ENCODE measurements at places on chromosomes 2 and 18.

- DNase-seq, result no peak
These were observed 131.7 kb upstream of the CDH20 start for GRCh38 chr18:61201511-61201910.

- no peak for DNase-seq
These were observed 137.7 kb upstream of the APCDD1 start for GRCh38 chr18:10316778-10317177.

GRCh38 chr18:47949202-47949601 lies 18.7 kb upstream of the SMAD2 start:
- DNase-seq, result no peak

GRCh38 chr2:112777036-112777435 lies 7.3 kb downstream of the IL1A start:
- no peak for DNase-seq

- no peak for DNase-seq
These were observed 48.4 kb downstream of the OTX1 start for GRCh38 chr2:63099032-63099431.

- DNase-seq, result no peak
These were observed 299.4 kb downstream of the ZNF516 start for GRCh38 chr18:76195601-76196000.

- DNase-seq, result no peak
These were observed 209.8 kb downstream of the CD226 start for GRCh38 chr18:69737851-69738250.

DNA sequence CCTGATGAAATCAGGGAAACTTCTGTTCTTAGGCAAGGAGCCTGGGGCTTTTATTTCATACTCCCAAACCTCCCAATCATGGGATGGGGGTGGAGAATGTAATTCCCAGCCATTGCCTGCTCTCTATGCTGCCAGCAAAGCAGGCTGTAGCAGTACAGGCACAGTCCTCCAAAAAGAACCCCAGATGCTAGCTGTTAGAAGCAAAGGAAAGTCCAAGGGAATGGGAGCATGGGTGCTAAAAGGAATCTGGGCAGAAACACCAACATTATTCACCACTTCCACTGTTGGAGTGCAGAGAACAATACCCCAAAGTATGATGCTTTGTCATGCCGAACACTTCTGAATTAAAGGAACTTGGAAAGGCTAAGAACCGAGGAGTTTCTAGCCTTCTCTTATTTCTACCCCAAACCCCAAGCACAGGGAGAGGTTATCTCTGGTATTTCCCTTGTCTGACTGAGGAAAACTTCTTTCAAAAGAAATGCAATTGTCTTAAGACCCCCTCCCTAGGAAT lies 24.7 kb downstream of the MDH1 start:
- no peak for DNase-seq

DNA sequence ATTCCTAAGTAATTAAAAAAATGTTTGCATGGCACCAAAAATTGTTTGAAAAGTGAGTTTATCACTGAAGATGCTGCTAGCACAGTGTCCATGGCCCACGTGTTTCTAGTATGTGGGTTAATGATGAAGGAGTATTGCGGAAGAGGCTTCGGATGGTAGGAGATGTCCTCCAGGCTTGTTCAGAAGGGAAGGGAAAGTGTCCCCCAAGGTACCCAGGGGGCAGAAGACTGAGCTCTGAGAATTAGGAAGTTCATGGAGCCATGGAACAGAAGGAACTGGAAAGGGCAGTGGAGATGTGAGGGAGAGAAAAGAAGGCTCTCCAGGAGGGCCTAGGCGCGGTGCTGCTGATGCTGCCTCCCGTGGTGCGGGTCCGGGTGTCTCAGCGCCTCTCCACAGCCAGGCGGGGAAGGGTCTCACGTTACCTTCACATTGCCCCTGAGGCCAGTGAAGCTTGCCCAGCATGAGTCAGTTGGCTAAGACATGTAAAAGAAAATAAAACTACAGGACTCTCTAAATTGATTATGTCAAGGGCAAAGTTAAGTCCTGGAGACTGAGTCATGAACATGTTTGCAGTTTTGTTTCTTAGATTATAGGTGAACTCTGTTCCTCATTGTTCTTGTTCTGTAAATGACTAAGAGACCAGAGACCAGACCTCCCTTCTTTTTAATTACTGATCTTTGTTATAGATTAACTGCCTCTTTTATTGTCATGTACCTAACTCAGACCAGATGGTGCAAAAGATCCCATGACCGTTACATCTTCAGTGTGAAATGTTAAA lies 89.0 kb downstream of the MTCL1 start:
- DNase-seq, result no peak

DNA sequence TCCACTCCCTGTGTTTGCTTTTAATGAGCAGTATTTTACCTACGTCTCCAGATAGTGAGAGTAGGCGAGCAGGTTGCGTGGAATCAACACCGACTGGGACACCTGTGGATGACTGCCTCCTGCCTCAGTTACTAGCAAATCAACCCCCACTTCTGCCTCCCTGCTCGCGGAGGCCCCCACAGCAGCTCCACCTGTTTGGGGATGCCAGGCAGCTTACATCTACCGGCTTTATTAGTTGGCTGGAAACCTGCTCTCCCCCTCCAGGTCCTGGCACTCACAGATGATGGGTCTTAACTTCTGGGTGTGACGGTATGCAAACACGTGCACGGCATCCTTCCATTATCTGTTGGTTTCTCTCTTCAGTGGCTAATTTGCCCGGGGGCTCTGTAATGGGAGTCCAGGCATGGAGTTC lies 164.4 kb upstream of the SESTD1 start:
- no peak for DNase-seq

DNA sequence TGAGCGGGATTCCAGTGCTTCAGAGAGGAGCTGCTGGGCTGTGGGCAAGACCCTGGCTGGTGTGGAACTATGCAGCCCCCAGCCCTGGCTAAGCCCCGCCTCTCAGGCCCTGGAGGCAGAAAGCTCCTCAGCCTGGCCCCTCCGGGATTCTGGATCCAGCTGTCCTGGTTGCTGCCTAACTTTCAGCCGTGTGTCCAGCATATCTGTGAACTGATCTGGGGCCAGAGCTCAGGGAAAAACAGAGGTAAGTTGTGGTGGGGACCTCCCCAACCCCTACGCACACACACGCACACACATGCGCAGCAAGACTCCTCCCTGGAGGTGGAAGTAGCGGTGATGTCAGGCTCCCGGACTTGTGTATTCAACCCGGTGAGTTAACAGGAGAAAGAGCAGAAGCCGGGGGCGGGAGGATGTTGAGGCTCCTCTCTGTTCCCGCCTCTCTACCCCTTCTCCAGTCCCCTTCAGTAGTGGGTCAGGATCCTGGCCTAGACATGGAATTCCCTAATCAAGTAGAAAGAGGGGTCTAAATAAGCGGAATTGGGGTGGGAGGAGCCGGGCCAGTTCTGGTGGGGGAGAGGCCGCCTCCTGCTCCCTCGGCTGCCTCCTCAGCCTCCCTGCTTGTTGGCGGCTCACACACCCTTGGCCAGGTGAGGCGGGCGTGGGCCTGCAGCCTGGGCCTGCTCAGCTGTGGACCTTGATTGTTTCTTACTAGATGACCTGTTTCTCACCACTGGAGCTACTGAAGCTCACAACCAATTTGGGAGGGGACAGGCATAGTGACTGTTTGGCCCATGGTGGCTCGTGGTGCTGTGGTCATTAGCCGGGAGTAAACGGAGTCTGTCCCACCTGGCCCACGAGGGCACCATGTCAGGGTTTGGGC lies 33.4 kb downstream of the SIX2 start:
- no peak for DNase-seq

DNA sequence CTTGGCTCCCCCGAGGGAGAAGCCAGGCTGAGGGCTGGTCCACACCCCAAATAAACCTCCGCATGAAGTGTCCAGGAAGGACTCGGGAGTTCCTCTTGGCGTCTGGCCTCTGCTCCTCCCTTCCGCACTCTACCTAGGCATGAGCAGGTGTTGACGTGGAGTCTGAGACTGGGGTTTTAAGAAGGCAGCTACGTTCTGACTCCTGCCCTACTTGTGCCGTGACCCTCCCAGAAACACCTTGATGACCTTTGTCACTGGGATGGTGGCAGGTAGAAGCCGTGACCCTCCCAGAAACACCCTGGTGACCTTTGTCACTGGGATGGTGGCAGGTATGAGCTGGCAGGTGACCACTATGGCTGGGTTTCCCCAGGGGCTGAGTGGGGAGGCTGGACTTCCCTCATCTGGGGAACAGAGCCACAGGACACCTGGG lies 54.8 kb downstream of the HS6ST1 start:
- no peak for DNase-seq

DNA sequence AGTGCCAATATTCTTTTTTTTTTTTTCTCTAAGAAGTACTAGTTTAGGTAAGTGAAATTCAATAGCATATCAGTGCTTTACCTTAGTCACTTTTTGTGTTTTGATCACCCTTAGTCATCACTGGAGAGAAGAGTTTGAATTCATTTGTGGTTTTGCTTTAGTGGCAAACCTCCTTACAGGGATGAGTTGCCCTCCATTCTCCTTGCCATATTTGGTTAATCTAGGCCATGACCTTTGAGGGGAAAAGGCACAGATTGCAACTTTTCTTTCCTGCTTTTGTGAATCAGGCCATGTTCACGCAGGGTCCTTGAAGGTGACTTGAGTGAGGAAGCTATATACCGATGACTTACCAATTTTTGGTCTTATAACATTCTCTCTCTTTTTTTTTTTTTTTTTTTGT lies 34.4 kb downstream of the PLEKHA3 start:
- no peak for DNase-seq

DNA sequence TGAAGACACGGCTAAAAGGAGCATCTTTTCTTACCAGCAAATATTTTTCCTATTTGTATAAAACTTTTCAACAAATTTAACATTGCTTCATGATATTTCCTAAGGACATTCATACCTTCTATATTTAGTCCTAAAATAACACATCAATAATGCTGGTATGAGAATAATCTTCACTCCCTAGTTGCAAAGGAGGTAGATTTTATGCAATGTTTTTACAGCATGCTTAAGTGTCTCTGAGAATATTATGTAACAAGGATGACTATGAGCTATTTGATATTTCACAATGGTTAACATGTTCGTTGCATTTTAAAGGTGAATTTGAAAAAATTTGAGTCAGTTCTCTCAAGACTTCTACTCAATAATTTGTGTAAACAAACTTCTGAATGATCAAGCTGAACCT lies 506.7 kb downstream of the NUP35 start:
- DNase-seq, result no peak

- DNase-seq, result no peak
These were observed 503.6 kb upstream of the MYT1L start for GRCh38 chr2:2834516-2835254.

- DNase-seq, result no peak
These were observed 32.4 kb upstream of the ATL2 start for GRCh38 chr2:38409156-38410102.

DNA sequence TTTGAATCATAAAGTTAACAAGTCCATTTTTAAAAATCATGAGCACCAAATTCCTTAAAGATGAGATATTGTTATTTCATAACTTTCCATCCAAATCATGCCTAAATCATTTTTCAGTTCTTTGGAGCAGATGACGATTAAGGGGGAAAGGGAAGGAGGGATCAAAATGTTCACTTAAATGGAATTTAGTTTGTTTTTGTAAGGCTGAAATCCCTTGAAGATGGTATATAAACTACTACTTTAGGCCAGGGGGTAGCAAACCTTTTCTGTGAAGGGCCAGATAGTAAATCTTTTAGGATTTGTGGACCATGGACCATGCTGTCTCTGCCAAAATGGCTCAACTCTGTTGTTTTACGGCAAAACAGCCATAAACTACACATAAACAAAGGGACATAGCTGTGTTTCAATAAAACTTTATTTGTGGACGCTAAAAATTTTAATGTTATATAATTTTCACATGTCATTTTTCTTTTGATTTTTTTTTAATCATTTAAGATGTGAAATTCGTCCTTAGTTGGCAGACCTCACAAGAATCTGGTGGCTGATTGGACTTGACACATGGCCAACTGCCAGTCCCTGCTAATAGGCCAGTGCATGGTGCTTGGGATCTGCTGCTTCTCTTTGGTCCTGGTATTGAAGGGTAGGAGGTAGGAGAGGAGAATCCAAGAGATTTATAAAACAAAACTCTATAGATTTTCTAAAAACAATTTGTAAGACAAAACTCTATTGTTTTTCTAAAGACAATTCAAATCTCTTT lies 52.0 kb upstream of the RTN4 start:
- no peak for DNase-seq

DNA sequence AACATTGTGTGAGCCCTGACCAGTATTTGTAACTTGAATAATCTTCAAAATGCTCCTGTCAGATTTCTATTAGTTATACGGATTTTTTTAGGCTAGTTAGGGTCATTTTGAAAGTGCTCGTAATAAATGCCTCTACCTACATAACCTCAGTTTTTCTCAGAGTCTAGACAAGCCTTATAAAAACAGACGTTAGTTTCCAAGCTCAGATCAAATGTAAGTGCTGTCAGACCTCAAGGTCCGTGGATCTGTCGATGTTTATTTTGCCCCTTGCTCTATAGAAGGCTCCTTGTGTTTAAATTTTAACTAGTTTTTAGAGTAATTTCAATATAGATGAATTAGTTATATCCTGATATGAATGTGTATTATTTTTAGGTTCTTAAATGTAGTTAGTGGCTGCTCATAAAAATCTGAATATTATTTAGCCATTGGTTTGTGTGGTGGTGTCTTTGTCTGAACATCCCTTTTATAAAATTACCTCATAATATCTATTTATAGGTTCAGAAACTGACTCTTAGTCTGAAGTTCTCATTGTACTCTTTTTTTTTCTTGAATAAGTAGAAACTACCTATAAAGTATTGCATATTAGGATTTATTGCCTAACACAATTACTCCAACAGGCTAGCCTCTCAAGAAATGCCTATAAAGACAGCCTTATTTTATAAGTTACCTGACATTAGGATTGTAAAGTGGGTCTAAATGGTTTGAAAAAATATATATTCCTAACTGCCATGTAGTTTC lies 71.1 kb downstream of the MTA3 start:
- DNase-seq, result no peak

DNA sequence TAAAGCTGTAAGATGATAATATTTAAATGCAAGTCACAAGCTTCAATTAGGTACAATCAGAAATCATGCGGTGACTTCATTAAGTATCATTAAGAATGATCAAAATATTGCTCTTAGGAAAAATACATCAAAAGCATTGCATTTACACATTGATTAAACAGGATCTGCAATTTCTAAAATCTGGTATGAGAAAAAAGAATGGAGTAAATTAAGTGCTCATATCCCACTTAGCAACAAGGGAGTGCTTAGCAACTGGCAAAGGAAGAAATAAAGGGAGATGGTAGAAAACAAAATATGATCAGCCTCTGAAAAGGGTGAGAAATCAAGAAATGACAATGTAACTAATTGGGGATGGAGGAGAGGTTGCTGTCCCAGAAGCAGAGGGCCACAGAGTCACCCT lies 1918.2 kb upstream of the PIK3C3 start:
- no peak for DNase-seq

DNA sequence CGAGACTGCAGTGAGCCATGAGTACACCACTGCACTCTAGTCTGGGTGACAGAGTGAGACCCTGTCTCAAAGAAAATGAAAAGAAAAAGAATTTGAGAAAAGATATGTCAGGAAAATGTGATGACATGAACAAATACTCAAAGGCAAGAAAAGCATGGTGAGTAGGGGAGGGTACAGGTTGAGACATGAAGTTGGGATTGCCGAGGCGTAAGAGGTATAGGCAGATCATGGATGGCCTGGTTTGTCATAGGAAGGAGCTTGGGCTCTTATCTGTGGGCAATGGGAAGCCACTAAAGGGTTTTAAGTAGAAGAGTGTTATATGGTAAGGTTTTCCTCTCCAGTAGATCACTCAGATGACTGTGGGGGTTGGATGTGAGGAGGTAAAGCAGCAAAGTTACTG lies 32.3 kb downstream of the SPAST start:
- DNase-seq, result no peak

- DNase-seq, result peak; percentile 40
These were observed 92.4 kb upstream of the RMDN2 start for GRCh38 chr2:37832590-37833197.

All from SIG-M5 (cell line).